ENCODE measurements at places on chromosomes 3 and 15.

DNA sequence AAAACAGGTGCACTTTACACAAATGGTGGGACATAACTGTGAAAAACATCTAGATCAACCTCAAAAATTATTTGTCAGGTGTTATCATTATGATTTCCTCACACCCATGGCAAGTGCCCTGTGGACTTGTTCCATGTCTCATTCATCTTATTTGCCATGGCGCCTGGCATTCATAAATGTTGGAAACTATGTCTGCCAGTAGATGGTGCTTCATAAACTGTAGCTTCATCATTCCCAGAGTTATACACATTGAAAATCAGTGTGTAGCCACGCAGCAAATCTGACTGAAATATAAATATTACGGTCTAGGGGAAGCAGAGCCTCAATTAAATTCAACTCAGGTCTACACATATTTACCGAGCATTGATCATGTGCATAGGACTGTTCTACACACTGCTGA is 90.7 kb downstream of the IMPG2 start:
- no peak for DNase-seq

GRCh38 chr15:63712828-63713520 is 115.8 kb downstream of the FBXL22 start:
- no peak for DNase-seq

GRCh38 chr3:71208211-71209095 is 375.1 kb downstream of the FOXP1 start:
- no peak for DNase-seq

DNA sequence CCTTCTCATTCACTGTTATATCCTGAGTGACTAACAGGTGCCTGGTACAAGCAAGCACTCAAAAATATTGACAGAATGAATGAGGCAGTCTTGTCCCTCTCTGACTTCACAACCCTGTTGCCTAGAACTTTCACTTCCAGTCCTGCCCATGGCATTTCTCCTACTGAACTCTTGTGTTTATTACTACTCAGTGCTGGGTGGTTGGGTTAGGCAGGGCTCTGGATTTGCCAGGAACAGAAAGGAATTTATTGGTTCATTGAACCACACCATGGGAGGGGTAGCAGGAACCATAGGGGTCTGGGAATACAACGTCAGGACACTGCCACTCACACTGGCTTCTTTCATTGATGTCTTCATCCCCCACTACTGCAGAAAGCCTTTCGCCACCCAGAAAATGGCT is 41.9 kb upstream of the SEMA4B start:
- DNase-seq: no peak

- DNase-seq: no peak
Observed at GRCh38 chr3:70744536-70744935, 432.1 kb upstream of the MDFIC2 start.

GRCh38 chr3:88033079-88033478 is 25.7 kb downstream of the CGGBP1 start:
- DNase-seq: no peak

DNA sequence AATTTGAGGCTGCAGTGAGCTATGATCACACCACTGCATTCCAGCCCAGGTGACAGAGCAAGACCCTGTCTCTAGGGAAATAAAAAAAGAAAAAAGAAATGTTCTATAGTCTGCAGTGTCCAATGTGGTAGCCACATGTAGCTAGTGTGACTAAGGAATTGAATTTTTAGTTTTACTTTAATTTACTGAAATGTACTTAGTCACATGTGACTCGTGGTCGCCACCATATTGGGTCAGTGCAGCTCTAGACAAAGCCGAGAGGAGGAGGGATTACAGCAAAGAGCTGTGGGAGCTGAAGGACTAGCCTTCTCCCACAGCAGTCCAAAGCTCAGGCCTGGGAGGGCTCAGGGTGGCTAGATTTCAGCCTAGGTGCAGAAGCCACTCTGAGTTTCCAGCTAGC is 65.9 kb upstream of the NTRK3 start:
- no peak for DNase-seq
